ENCODE measurements at places on chromosomes 5 and 9. TPM values are rescaled to one million over a fixed set of nuclear protein-coding genes. Genes with fewer than 3 reads are reported as not detected.

FOXI1 gene
- total RNA-seq, result not detected

TMED9 gene
- 111 TPM for total RNA-seq

FABP6 gene
- not detected for total RNA-seq

TXNDC8 gene
- total RNA-seq, result not detected

PCDHGA12 gene
- total RNA-seq, result not detected

PDZD2 gene
- not detected for total RNA-seq

EIF4E1B gene
- total RNA-seq, result not detected

DNA sequence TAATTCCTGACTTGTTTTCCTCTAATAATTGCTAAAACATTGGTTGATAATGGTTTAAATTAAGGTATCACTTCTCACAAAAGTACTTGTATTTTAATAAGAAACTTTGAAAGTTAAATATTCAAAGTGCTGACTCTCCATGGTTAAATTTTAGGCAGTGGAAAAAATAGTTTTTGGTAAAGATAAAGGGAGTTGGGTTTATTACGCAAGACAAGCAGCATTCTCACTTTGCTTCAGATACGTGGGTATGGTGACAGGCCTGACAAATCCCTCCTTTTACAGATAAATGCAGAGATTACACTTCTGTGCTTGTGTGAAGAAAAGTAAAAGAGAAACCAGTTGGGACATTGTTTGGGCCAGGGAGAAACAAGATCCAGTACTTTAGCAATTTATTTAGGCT lies 14.5 kb upstream of the FAM170A start:
- peaks cover 8% of the 10 kb centered on the region for H3K27me3 ChIP-seq
- no peak overlapping the region for H3K4me3 ChIP-seq
- DNase-seq, result no peak
- no peaks in the 10 kb centered on the region for H3K4me1 ChIP-seq

DNA sequence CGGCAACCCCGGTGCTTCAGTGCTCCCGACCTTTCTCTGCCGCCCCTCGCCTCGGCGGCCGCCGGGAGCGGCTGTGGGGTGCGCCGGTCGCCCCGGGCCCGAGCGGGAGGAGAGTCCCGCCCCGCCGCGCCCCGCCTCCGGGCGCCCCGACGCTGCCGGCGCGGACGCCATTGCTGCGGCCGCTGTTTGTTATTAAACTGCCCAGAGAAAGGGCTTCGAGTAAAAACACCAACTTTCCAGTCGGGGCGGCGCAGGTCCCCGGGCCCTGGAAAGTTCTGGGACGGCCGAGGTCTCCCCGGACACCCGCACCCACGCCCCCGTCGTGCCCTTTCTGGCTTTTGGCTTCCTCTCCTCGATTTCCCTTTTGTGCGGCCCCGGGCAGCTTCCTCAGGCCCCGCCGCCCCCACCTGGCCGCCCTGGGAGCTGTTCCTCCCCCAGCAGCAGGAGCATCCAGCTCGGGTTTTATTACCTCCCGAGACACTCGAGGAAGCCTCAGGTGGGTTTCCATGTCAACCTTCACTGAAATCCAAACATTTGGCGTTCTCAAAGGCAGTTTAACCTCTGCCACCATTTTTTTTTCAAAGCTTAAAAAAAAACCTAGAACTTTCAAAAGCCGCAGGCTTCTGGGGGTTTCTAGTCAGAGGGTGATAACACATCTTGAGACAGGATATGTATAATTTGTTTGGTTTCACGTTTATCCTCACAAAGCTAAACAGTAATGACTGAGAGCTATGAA lies 334.4 kb downstream of the CWC27 start:
- peak; percentile 59 for DNase-seq
- H3K36me3 ChIP-seq, result no peaks in the 10 kb centered on the region
- peak overlapping the region; percentile 21 for H3K27ac ChIP-seq
- H3K4me3 ChIP-seq, result peak overlapping the region; percentile 66
- peaks cover 19% of the 10 kb centered on the region for H3K27me3 ChIP-seq

DNA sequence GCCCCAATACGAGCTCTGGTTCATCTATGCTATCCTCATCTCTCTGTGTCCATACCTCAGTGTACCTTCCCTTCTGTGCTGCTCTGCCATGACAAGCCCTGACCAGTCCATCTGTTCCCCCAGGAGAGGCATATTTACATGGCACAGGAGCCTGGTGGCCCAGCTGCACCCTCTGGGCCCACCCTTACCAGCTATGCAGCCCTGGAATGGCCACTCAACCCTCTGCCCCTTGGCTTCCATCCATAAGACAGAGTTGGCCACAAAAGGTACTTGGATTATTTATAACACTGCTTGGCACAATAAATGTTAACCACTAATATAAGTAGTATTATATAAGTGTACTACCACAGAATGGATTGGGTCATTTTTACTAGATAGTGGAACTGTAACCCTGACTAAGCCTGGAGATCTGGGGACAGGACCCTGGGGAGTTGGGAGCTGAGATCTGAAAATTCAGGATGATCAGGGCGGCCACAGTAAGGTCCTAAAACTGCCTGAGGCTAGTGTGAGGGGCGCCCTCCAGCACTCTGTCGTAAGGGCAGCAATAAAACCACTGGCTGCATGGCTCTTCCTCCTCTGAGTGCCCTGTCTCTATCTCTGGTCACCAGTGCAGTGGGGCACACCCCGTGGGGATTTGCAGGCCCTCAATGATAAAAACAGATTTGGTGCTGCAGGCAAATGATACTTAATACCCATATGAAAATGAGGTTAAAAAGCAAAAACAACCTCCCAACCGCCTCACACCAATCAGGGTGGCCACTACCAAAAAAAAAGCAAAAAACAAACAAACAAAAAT lies 65.8 kb downstream of the SEMA4D start:
- H3K4me1 ChIP-seq, result peaks cover 78% of the 10 kb centered on the region
- peak overlapping the region; percentile 63 for H3K27ac ChIP-seq
- no peak overlapping the region for H3K4me3 ChIP-seq
- no peak for DNase-seq

GRCh38 chr9:120377268-120378159 lies 202.5 kb downstream of the CDK5RAP2 start:
- no peak overlapping the region for H3K27ac ChIP-seq
- H3K36me3 ChIP-seq, result peaks cover 2% of the 10 kb centered on the region
- no peaks in the 10 kb centered on the region for H3K4me1 ChIP-seq
- no peaks in the 10 kb centered on the region for H3K27me3 ChIP-seq
- no peak overlapping the region for H3K4me3 ChIP-seq

DNA sequence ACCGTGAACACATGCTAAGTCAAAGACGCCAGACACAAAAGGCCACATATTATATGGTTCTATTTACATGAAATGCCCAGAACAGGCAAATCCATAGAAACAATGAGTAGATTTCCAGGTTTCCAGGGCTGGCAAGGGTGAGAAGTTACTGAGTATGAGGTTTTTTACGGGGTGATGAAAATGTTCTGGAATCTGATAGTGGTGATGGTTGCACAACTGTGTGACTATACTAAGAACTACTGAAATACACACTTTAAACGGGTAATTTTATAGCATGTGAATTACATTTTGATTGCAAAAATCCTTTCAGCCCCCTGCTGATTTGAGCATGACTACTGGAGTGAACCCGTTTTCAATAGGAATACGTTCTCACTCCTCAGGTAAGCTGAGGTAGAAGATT lies 46.7 kb upstream of the TBC1D9B start:
- no peaks in the 10 kb centered on the region for H3K36me3 ChIP-seq
- H3K27me3 ChIP-seq, result no peaks in the 10 kb centered on the region
- H3K27ac ChIP-seq, result no peak overlapping the region
- DNase-seq, result no peak
- no peaks in the 10 kb centered on the region for H3K4me1 ChIP-seq
- H3K4me3 ChIP-seq, result no peak overlapping the region

- no peak for DNase-seq
- peaks cover 3% of the 10 kb centered on the region for H3K27me3 ChIP-seq
- H3K36me3 ChIP-seq, result no peaks in the 10 kb centered on the region
- H3K4me1 ChIP-seq, result no peaks in the 10 kb centered on the region
- no peak overlapping the region for H3K4me3 ChIP-seq
- no peak overlapping the region for H3K27ac ChIP-seq
Observed at GRCh38 chr5:110968246-110969005, 103.1 kb upstream of the TSLP start.

GRCh38 chr5:390623-391491 lies 52.1 kb upstream of the EXOC3 start:
- peak overlapping the region; percentile 80 for H3K27ac ChIP-seq
- peaks cover 47% of the 10 kb centered on the region for H3K4me1 ChIP-seq
- peaks cover 34% of the 10 kb centered on the region for H3K36me3 ChIP-seq
- H3K27me3 ChIP-seq, result no peaks in the 10 kb centered on the region
- DNase-seq, result peak; percentile 38
- no peak overlapping the region for H3K4me3 ChIP-seq

DNA sequence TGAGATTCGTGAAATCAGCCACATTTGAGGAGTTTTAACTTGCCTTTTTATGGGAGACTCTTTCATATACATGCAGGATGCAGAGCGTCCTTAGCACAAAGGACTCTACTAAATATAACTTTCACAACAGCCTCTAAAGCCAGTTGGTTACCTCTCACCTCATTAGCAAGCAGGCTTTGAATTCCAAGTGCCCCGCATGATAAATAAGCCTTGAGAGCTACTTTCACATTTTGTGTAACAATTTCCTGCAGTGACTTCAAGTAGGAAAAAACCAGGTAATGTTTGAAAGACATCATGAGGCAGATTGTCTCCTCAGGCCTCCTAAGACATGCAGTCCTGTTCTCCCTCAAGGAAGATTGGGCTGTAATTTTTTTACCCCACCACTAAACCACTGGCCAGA lies 50.5 kb downstream of the RALGPS1 start:
- no peak overlapping the region for H3K4me3 ChIP-seq
- no peak for DNase-seq
- H3K36me3 ChIP-seq, result no peaks in the 10 kb centered on the region
- H3K4me1 ChIP-seq, result peaks cover 5% of the 10 kb centered on the region
- peaks cover 2% of the 10 kb centered on the region for H3K27me3 ChIP-seq

DNA sequence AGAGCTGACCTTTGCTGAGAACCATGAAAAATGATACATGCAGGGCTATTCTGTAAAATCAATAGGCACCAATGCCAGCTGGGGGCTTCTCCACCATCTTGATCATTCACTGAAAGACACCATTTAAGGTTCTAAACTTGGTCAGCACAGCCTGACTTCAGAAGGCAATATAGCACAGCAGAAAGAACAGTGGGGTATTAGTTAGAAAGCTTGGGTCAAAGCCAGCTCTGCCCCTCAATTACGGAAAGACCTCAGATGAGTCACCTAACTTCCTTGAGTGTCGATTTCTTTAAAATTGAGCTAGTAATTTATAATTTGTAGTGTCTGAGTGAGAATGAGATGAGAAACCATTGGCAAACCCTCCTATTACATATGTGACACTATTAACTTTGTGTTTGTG lies 3.4 kb downstream of the TNC start:
- H3K36me3 ChIP-seq, result no peaks in the 10 kb centered on the region
- peaks cover 64% of the 10 kb centered on the region for H3K27me3 ChIP-seq
- no peak overlapping the region for H3K4me3 ChIP-seq
- DNase-seq, result no peak

GRCh38 chr9:95383185-95383676 lies 65.7 kb upstream of the FANCC start:
- H3K27me3 ChIP-seq, result peaks cover 34% of the 10 kb centered on the region
- H3K36me3 ChIP-seq, result no peaks in the 10 kb centered on the region
- no peak for DNase-seq

- DNase-seq, result no peak
- no peaks in the 10 kb centered on the region for H3K36me3 ChIP-seq
- no peaks in the 10 kb centered on the region for H3K27me3 ChIP-seq
- H3K4me1 ChIP-seq, result no peaks in the 10 kb centered on the region
- no peak overlapping the region for H3K27ac ChIP-seq
- H3K4me3 ChIP-seq, result no peak overlapping the region
Observed at GRCh38 chr5:120919017-120919416, 454.9 kb downstream of the PRR16 start.

GRCh38 chr5:179817470-179817840 lies 3.2 kb upstream of the SQSTM1 start:
- peak overlapping the region; percentile 26 for H3K4me3 ChIP-seq
- no peak for DNase-seq
- no peak overlapping the region for H3K27ac ChIP-seq

- no peaks in the 10 kb centered on the region for H3K27me3 ChIP-seq
- H3K4me1 ChIP-seq, result no peaks in the 10 kb centered on the region
- H3K27ac ChIP-seq, result no peak overlapping the region
- DNase-seq, result no peak
- no peaks in the 10 kb centered on the region for H3K36me3 ChIP-seq
- H3K4me3 ChIP-seq, result no peak overlapping the region
Observed at GRCh38 chr9:116639251-116639741, 47.8 kb upstream of the TRIM32 start.

DNA sequence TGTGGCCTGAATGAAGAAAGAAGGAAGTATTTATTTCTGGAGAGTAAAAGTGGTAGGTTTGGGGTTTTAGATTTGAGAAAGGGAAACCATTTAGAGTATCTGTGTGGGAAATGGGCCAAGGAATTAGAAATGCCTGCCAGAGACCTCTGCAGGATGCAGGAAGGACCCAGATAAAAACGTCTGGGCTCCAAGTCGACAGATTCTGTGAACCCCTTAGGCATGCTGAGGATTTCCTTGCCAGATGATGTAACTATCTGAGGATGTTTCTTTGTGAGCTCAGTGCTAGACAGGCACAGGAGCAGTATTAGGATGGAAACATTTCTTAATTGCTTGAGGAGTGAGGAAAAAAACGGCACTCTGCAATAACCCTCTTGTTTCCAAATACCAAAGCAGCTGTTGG lies 251.8 kb upstream of the DMRT1 start:
- DNase-seq, result no peak
- no peak overlapping the region for H3K27ac ChIP-seq
- H3K36me3 ChIP-seq, result no peaks in the 10 kb centered on the region
- peaks cover 12% of the 10 kb centered on the region for H3K27me3 ChIP-seq
- H3K4me3 ChIP-seq, result no peak overlapping the region

GRCh38 chr5:80608731-80609130 lies 38.7 kb upstream of the ANKRD34B start:
- no peak overlapping the region for H3K4me3 ChIP-seq
- peaks cover 4% of the 10 kb centered on the region for H3K4me1 ChIP-seq
- no peaks in the 10 kb centered on the region for H3K27me3 ChIP-seq
- no peak overlapping the region for H3K27ac ChIP-seq

- H3K4me3 ChIP-seq, result no peak overlapping the region
- no peaks in the 10 kb centered on the region for H3K27me3 ChIP-seq
- peaks cover 11% of the 10 kb centered on the region for H3K36me3 ChIP-seq
- H3K27ac ChIP-seq, result no peak overlapping the region
Observed at GRCh38 chr5:96691503-96692303, 29.5 kb downstream of the CAST start.

DNA sequence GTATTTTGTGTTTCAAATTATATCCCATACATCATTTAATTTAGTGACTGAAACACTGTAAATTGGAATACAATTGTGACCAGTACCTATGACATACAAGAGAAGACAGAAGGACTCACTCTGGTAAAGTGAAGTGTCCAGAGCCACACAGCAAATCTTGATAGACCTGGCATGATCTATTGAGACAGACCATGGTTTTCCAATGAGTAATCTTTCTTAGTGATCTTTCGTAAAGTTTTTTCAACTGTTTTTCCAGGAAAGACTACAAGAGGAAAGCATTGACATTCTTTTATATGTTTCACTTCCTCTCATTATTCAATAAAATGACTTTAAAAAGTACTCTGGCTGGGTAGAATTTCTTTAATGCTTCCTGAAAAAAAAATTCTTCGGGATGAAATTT lies 43.3 kb upstream of the ALDH1A1 start:
- H3K27ac ChIP-seq, result no peak overlapping the region
- H3K4me1 ChIP-seq, result no peaks in the 10 kb centered on the region
- H3K27me3 ChIP-seq, result peaks cover 19% of the 10 kb centered on the region
- no peak overlapping the region for H3K4me3 ChIP-seq
- DNase-seq, result no peak
- no peaks in the 10 kb centered on the region for H3K36me3 ChIP-seq

- no peak for DNase-seq
- no peak overlapping the region for H3K4me3 ChIP-seq
- H3K27ac ChIP-seq, result no peak overlapping the region
Observed at GRCh38 chr9:69577123-69577522, 95.0 kb downstream of the APBA1 start.

GRCh38 chr5:149389552-149390495 lies 10.7 kb upstream of the IL17B start:
- H3K4me1 ChIP-seq, result peaks cover 3% of the 10 kb centered on the region
- H3K36me3 ChIP-seq, result no peaks in the 10 kb centered on the region
- no peak for DNase-seq

All from activated CD8-positive, alpha-beta memory T cell treated with anti-CD3 and anti-CD28 coated beads, Interleukin-2, amount 10 ng/mL, durations not matched to agents 7 days and 5 days (primary cell).